ENCODE measurements at places on chromosomes 7 and 10.

- DNase-seq: peak; percentile 40
These were observed 49.1 kb upstream of the CDC14C start for GRCh38 chr7:48875045-48875916.

DNA sequence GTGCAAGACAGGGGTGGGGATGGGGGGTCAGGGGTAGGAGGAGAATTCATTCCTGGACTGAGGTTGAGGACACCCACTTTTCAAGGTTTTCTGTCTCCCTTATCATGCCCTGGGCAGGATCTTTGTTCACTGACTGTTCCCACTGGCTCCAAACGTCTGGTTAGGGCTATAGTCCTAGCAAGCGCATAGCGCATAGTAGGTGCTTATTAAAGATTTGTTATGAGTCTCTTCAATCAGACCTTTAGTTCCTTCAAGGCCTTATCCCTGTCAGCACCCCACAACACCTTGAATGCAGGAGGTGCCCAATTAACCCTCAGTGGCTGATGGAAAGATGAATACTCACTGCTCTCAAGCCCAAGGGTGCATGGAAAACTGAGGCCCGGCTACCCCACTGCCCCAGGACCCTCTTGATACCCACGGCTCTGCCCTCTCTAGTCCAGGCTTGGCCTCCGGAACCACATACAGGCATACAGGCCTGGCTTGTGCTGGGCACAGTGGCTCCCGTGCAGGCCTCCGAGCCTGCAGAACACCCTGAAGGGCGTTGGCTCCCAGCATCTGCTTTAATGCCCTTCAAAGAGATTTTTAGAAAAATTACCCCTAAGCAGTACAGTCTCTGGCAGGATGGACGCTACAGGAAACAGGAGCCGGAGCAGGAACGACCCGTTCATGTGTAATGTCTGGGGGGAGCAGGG, 177.7 kb downstream of the SH3PXD2A start:
- DNase-seq: no peak

DNA sequence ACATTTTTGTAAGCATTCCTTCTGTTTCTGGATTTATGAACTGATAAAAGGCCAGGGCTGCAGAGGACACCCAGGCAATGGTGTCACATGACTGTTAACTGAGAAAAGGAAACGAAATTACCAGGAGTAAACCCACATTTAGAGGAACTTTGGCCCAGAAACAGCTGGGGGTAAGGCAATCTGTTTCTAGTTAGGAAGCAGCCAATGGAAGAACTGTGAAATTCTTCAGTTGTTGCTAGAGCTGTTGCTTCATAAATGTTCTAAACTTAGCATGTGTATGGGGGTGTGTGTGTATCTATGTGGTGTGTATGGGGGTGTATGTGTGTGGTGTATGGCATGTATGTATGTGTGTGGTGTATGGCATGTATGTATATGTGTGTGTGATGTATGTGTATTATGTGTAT, 11.8 kb upstream of the PDCD4 start:
- no peak for DNase-seq

DNA sequence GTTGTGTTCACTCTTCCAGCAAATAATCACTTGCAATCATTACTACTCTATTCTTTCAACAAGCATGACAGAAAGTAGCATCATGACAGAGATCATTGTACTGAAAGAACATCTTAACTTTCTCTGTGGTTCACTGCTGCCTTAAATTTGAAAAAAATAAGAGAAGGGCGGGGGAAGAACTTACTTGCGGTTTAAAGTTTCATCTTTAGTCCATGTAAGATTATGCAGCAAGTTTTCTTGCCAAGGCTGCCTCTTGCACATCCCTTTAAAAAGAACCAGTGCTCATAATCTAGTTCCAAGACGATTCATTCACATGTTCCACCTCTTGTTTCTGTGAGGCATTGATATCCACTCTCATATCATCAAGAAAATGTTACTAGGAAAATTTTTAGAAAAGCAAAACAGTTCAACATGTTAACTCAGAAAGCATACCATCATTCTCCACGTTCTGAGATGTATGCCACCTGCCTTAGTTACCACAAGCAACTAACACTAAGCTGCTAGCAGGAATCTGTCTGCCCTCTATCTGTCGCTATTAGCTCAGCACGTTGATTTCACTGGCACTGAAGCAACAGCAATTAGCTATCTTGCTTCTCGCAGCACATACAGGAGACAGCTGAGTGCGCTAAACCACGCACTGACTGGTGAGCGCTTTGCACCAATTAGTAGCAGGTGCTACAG, at the start of gene PCDH15:
TSS of gene PCDH15 (minus strand) at position 491 of the 681 bp plus-strand sequence. CDS start 136,969 bp downstream, outside the sequence.
- DNase-seq: peak; percentile 72

GRCh38 chr10:112815269-112816032, 134.6 kb upstream of the TCF7L2 start:
- DNase-seq: no peak

DNA sequence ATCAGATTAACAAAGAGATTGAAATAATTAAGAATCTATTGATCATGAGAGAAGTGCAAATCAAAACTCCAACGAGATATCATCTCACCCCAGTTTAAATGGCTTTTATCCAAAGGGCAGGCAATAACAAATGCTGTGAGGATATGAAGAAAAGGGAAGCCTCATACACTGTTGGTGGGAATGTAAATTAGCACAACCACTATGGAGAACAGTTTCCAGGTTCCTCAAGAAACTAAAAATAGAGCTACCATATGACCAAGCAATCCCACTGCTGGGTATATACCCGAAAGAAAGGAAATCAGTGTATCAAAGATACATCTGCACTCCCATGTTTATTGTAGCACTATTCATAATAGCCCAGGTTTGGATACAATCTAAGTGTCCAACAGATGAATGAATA, 13.8 kb downstream of the FGL2 start:
- no peak for DNase-seq

- no peak for DNase-seq
These were observed 632.9 kb downstream of the ARL4A start for GRCh38 chr7:13320333-13320732.

- DNase-seq: no peak
These were observed 28.0 kb upstream of the VSIR start for GRCh38 chr10:71801361-71801760.

DNA sequence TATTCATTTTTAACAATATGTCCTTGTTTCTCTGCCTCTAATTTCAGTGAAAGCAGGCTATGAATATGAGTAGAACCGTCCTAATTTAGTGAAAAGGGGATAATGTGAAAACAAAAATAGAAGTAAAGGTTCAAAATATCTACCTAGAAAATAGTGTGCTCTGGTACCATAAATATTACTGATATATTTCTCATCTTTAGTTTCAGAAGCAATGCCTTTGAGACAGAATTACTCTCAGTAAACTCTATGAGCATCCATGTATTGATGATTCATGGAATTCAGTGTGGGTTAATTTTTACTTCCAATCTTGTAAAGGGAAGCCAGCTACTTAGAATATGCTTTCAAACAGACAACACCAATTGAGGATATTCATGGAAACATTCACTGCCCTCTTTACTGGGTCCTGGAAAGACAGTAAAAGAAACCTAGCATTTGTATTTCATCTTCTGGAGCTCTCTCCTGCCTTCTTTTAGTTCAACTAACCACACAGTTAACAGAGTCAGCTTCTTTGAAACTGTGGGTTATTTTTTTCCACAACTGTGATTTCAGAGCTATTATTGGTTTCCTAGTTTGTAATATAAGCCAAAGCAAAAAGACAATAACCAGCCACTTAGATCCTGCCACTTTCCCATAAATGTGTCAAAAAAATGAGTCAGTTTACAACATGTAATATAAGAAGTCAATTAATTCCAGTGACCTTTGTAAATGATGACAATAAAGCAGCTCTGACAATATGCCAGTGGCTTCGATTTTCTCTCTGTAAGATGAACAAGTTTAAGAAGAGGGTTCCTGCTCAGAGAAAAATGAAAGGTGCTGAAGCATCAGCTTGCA, 1.7 kb downstream of the LRRN3 start:
- DNase-seq: peak; percentile 26

GRCh38 chr7:32539366-32539765, 44.1 kb downstream of the AVL9 start:
- no peak for DNase-seq

- no peak for DNase-seq
These were observed 50.5 kb upstream of the COBL start for GRCh38 chr7:51366930-51367613.

DNA sequence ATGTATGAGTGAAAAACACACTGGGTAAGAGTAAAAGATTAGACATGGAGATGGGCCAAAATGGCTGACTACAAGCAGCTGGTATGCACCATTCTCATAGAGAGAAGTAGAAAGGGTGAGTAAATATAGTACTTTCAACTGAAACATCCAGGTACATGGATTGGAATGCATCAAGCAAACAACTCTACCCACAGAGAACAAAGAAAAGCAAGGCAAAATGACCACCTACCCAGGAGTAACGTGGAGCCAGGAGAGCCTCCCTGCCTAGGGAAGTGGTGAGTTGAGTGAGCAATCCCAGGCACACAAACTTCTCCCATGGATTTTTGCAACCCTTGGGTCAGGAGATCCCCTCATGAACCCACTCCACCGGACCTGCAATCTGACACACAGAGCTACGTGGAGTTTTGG, 212.8 kb downstream of the PTN start:
- DNase-seq: no peak

DNA sequence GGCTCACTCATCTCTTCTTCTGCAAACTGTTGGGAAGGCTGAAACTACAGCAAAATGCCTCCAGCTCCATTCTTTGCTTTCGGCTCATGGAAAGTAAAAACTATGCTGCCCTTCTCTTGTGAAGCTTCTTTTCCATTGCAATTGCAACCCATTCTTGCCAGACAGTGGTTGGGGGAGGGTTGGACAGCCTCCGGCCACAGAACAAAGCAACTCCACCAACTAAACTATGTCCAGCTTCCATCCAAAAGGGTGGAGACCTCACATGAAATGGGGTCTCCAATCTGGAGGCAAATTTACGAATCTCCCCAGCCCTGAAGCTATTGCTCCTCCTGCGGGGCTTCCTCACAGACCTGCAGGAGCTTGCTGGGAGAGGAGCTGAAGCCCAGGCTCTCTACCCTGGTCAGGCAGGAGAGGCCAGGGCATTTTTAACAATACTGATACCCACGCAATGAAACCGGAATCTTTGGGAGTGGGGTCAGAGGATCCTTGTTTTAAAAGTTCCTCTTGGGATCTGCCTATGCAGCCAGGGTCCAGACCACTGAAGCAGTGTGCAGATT, 549 bp downstream of the GPNMB start:
- no peak for DNase-seq

- DNase-seq: no peak
These were observed 75.9 kb downstream of the RGS10 start for GRCh38 chr10:119466655-119467054.

GRCh38 chr7:88457320-88457719, 150.6 kb upstream of the STEAP4 start:
- DNase-seq: no peak

- DNase-seq: no peak
These were observed 75.5 kb upstream of the STARD3NL start for GRCh38 chr7:38102507-38102906.

GRCh38 chr10:100518761-100519241, 860 bp downstream of the SEC31B start:
- DNase-seq: peak; percentile 33

GRCh38 chr7:66237906-66238772, 33.0 kb downstream of the TPST1 start:
- DNase-seq: no peak

DNA sequence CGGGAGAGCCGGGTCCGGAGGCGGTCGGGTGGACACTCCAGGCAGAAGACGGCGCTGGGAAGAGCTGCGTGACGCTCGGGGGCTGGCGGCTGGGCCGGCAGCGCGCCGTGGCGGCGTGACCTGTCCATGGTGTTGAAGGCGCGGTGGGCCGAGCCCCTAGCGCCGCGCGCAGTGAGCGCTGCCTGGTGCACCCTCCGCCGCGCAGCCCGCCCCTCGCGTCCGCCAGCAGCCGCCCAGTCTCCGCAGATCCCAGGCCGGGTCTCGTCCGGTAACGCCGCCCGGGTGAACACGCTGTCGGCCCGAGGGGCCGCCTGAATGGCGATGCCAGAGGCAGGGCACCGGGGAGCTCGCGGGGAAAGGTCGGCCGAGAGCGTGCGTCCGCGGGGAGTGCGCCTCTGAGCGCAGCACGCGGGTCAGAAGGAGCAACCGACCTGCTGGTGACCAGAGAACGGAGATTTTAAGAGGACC, 657 bp upstream of the TMEM178B start:
- peak; percentile 37 for DNase-seq

DNA sequence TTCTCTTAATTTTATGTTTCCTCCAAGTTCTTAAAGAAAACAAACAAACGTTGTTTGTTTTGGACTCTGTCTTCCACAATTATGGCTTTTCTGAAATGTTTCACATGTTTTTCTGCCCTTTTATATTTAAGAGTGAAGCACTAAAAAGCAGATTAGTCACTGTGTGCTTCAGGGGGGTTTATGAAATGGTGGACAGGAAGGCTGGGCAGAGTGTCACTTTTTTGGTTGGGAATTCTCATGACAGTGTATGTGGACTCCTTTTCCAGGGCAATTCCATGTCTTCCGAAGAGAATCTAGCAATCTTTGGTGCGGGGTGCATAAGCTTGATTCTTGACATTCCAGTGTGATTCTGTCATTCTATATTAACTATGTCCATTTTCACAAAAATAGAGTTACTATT, 669.4 kb downstream of the PARD3 start:
- DNase-seq: no peak

DNA sequence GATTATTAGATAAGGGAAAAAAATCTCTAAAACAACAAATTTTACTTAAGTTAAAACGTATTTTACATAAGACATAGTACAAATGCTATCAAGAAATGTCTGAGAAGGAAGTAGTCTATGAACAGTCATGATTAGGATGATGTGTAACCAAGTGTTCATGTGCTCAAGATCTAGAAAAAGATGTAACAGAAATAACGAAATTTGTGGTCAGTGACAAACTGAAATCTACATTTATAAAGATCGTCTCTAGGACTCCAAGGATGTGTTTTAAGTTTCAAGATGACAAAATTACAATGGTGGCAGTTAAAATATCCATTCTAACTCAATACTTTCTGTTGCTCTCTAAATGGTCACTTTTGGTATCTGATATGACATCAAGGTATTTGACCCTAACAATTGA, 17.2 kb downstream of the PPP3CB start:
- DNase-seq: no peak

DNA sequence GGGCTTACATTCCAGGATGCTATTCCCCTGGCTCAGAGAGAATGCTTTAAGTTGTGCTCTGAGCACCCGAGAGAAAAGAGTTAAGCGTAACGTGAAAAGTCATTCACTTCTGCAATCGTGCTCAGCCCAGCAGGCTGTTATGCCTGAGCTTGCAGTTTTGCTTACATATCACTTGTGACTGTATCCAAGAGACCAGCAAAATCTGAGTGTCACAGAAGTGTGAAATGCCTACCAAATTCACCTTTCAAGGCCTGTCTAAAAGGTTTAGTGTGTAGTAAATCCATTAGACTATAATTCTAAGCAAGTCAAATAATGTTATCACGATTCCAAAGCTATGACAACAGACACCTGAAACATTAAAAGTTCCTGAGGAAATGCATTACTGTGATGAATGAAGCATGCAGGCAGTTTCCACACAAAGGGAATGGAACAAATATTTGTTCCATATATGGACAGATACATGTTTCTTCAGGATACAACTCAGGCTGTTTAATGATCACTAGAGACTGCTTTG, 20.1 kb downstream of the ITGB1 start:
- DNase-seq: no peak

GRCh38 chr10:28796606-28797512, 119.5 kb downstream of the BAMBI start:
- DNase-seq: no peak

GRCh38 chr7:128887169-128888038, 23.1 kb downstream of the KCP start:
- no peak for DNase-seq
